NCI-H187 (cell line): ENCODE measurements at places on chromosomes 5 and 9.

DNA sequence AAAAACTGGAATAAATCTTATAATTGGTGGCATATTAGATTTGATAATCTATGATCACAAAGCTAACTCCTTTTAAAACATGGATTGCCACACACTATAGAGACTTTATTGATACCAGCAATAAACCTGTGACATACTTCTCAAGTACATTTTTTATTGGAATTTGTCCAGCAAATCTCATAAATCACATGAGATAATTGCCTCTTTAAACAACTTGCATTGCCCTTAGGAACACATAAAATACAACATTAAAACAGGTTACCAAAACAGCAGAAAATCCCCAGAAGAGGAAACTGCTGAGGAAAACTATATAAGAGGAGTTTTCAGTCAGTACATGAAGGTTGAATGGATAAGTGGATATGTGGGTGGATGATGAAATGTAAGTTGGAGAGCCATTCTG is 124.6 kb downstream of the SNCAIP start:
- DNase-seq, result no peak

DNA sequence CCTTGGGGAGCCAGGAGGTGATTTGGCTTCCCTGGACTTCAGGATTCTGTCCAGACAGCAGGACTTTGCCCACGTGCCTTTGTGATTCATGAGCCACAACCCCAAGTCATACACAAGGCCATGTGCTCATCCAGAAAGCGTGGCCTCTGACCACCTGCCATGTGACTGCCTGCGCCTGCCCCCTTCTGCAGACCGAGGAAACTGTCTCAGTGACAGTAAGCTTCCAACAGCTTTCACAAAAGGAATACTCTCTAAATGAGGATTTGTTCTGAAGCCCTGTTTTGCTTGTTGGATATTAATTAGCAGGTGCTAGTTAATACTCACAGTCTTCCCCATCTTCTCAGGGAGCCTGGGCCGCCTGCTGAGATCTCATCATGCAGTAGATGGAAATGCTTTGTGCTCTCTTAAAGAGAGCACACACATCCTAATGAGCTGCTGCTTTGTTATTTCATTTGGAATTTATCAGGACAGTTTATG is 36.9 kb upstream of the ANGPTL2 start:
- no peak for DNase-seq

GRCh38 chr5:176895831-176896230 is 3.3 kb downstream of the HK3 start:
- no peak for DNase-seq

DNA sequence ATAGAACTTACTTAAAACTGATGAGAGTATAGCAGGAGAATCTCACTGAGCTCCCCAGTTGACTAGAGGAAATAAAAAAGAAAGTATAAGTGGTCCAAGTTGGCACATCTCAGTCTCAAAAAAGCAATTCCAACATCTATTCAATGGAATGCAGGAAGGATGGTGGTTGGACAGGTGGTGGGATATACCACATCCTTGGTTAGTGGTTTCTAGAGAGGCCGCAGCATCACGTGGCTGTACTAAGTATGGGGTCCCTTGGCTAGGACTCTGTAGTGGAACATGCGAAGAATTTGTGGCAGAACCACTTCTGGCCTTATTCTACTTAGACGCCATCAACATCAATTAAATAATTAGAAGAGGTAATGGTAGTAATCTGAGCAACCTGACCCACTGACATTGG is 232.4 kb downstream of the SAXO1 start:
- no peak for DNase-seq

DNA sequence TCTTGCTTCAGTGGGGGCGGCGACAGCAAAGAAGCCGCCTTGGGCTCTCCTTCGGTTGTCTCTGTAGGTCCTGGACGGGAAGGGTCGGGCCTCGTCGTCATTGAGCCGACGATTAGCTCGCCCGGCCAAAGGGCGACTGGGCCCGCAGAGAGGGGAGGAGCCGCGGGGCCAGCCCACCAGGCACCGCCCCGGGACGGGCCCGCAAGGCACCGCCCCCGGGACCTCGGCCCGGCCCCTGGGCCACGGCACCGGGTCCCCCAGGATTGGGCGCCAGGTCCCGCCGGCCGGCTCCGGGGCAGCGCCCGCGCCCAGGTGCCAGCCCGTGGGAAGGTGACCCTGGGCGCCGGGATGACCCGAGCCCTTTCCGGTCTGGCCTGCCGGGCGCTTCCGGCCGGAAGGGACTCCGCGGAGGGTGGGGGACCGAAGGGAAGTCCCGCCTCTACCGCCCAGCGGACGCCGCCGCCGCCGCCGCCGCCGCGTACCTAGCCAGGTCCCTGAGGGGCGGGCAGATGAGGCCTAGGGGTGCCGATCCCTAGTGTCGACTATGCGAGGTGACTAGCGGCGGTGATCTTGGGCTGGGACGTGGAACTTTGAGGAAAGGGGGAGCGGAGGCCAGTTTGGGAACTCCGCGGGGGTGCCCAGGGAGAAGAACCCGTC is at the start of the genes GBA2 and RGP1:
Gene GBA2 (minus strand): TSS at position 371 of the 657 bp plus-strand sequence. CDS start 524 bp downstream, outside the sequence.
Gene RGP1 (plus strand): TSS at position 430 of the 657 bp plus-strand sequence. CDS start 469 bp downstream, outside the sequence.
- DNase-seq, result no peak

GRCh38 chr5:110836851-110837250 is 98.0 kb downstream of the SLC25A46 start:
- no peak for DNase-seq

DNA sequence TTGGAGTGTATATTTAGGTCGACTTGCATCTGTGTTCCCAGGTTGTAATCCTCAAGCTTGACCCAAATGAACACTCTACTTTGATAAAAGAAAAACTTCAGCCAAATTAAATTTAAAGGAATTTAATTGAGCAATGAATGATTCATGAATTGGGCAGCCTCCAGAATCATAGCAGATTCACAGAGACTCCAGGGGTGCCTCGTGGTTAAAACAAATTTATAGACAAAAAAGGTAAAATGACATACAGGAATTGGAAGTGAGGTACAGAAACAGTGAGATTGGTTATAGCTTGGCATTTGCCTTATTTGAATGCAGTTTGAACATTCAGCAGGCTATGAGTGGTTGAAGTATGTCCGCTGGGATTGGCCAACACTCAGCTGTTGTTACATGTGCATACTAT is 21.6 kb upstream of the SPATA31D4 start:
- DNase-seq, result no peak

DNA sequence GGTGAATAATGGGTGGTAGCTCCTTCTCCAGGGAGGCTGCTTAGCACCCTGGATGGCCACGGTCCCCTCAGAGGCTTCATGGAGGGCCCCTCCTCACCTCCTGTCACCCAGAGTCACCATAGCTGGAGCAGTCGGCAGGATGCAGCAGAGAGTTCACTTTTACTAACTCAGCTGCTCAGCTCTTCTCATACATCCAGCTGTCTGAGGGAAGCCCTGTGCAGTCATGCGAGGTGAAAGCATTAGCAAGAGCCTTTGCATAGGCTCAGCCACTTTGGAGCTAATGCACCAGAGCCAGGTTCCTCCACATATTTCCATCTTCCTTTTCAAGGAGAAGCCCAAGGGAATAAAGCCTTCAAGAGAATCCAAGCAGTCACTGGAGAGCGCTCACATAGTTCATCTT is 499.2 kb downstream of the BNC2 start:
- peak; percentile 32 for DNase-seq

DNA sequence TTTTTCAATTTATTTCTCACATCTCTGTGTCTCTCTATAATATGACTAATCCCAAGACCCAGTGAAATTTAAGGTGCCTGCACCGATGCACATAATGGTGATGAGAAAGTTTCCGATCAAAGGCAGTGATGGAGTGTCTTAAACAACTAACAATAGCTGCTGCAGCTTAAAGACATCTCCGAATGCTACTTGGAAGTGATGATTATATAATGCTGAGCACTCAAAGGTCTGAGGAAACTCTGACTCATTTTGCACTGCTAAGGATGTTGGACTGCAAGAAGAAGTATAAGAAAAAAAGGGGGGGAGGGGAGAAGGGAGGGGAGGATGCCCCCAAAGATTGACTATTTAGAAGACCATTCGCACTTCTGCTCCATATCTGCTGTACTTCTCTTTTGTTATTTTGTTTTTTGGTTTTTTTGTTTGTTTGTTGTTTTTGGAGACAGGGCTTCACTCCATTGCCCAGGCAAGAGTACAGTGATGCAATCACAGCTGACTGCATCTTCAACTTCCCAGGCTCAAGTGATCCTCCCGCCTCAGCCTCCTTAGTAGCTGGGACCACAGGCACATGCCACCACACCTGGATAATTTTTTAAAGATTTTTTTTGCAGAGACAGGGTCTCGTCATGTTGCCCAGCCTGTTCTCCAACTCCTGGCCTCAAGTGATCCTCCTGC is 192.2 kb downstream of the HSD17B3 start:
- no peak for DNase-seq

DNA sequence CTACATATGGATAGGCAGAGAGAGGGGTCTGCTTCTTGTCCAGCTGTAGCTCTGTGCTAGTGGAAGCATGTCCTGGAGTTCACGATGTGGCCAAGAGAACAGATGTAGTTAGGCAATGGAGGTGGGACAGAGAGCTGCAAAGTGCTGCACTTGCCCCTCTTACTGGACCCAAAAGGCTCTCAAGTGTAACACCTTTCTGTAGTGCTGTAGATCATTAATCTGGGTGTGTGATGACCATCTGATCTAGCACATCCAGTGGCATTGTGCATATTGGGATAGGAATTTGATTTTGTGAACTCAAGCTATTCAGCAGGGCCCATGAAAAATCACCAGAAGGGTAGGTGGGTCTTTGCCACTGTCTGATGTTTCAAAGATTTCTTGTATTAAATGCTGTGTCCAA is 151.4 kb downstream of the KDM4C start:
- no peak for DNase-seq

DNA sequence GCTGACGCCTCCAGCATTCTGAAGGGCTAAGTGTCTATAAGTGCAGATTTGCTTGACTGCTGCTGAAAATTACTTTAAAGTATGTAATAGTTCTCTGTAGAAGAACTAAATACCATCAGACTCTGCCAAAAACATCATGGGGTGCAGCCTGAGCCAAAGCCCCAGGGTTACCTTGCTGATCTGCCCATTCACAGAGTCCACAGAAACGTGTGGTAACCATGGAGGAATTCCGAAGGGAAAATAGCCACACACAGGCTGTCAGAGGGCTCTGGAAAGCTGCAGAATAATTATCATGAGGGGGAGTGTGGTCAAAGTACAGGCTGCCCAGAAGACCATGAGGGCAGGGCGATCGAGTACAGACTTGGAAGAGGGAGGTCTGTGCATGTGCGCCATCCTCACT is 36.4 kb downstream of the RETREG1 start:
- no peak for DNase-seq
